Chondrocyte (in vitro differentiated cells): ENCODE measurements at places on chromosomes 16 and 17. TPM values are rescaled to one million over a fixed set of nuclear protein-coding genes. Genes with fewer than 3 reads are reported as not detected.

- H3K36me3 ChIP-seq: peaks cover 4% of the 10 kb centered on the region
- peak overlapping the region; percentile 88 for H3K27ac ChIP-seq
- no peak overlapping the region for H3K4me3 ChIP-seq
- peaks cover 15% of the 10 kb centered on the region for H3K4me1 ChIP-seq
- H3K27me3 ChIP-seq: peaks cover 1% of the 10 kb centered on the region
- no peak for DNase-seq
Observed at GRCh38 chr16:84941921-84942320, 69.4 kb downstream of the ZDHHC7 start.

- DNase-seq: peak; percentile 85
- H3K36me3 ChIP-seq: peaks cover 7% of the 10 kb centered on the region
- H3K27ac ChIP-seq: peak within 1 kb of the TSS; percentile 27
- H3K4me3 ChIP-seq: peak within 1 kb of the TSS; percentile 73
- peaks cover 20% of the 10 kb centered on the region for H3K27me3 ChIP-seq
- peaks cover 29% of the 10 kb centered on the region for H3K4me1 ChIP-seq
Observed at GRCh38 chr16:31202414-31203375, at the start of gene PYCARD. Gene PYCARD, minus strand, starts transcription at chr16:31202760. Its CDS starts 70 bp downstream, at chr16:31202690.

DNA sequence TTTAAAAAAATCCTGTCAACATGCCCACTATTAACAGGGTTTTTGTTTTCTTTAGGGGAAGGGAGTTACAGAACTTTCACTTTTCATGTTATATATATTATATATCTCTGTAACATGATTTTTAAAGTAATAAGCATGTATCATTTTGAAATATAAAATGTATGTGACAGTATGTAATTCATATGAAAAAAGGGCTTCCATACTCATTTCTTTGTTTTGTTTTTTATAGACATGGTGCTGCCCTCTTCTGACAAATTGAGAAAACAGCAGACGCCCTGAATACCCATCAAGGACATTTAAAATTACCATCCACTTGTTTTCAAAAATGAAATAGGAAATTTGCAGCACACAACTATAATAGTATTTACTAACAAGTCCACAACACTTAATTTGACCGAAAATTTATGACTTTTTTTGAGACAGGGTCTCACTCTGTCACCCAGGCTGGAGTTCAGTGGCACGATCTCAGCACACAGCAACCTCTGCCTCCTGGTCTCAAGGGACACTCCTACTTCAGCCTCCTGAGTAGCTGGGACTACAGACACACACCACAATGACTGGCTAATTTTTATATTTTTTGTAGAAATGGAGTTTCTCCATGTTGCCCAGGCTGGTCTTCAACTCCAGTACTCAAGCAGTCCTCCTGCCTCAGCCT is 30.4 kb downstream of the CFDP1 start:
- peaks cover 33% of the 10 kb centered on the region for H3K4me1 ChIP-seq
- DNase-seq: no peak
- no peaks in the 10 kb centered on the region for H3K27me3 ChIP-seq
- no peak overlapping the region for H3K4me3 ChIP-seq
- peaks cover 6% of the 10 kb centered on the region for H3K36me3 ChIP-seq

DNA sequence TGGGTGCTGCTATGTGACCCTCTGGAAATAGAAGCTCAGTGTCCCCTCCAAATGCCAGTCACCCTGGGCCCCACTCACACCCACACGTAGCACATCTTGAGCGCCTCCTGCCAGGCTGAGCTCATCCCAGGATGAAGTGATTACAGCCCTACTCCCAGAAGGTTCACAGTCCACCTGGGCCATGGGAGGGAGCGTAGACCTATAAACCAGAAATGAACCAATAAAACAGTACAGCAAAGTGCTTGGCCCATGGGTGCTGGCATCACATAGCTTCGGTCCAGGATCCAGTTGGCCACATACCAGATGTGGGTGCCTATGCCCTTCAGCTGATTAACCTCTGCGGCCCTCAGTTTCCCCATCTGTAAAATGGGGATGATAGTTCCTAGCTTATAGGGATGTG is 2.2 kb upstream of the BICDL2 start:
- H3K4me3 ChIP-seq: no peak overlapping the region
- peaks cover 3% of the 10 kb centered on the region for H3K4me1 ChIP-seq
- H3K27me3 ChIP-seq: peaks cover 40% of the 10 kb centered on the region
- no peak overlapping the region for H3K27ac ChIP-seq

GRCh38 chr17:77011173-77012011 is 129.4 kb upstream of the SEC14L1 start:
- DNase-seq: no peak
- peaks cover 31% of the 10 kb centered on the region for H3K27me3 ChIP-seq
- H3K36me3 ChIP-seq: peaks cover 4% of the 10 kb centered on the region

DNA sequence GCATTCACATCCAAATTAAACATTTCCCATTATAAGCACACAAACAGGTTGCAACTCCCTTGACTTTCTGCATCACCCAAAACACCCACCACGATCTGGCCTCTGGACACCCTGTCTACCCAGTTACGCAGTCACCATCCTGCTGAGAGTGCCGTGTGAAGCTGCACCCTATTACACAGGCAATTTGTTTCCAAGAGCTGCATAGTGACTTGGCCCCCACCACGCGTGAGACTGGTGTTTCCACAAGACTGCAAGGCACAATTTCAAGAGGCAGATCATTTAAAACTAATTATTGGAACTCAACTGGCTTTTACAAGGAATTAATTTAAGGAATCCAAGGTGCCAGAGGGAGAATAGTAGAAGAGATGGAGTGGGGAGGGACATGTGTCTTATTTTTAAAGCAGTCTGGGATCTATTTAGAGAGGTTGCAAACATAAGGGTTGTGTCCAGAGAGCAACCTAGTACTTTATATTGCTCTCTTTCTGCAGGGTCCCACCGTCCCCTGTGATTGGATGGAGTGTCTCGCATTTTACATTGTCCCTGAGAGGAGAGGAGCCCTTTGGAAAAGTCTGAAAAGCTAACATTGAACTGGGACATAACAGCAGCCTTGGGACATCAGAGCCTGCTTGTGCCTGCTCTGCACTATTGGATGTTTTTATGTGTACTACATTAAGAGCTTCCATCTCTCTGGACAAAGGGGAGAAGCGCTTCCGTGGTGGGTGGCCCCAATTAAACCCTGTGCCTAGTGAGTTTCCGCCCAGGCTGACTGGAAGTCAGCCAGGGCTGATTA is 8.7 kb upstream of the ADAMTS18 start:
- no peaks in the 10 kb centered on the region for H3K4me1 ChIP-seq
- no peak overlapping the region for H3K4me3 ChIP-seq
- no peak for DNase-seq
- H3K27ac ChIP-seq: no peak overlapping the region

- peak; percentile 77 for DNase-seq
- peak overlapping the region; percentile 73 for H3K27ac ChIP-seq
- peaks cover 88% of the 10 kb centered on the region for H3K4me1 ChIP-seq
- peaks cover 2% of the 10 kb centered on the region for H3K36me3 ChIP-seq
- H3K27me3 ChIP-seq: no peaks in the 10 kb centered on the region
Observed at GRCh38 chr16:70752426-70752825, 48.5 kb downstream of the VAC14 start.

The MCRIP2 gene
- 10.4 to 16.9 TPM (median 15.3 TPM) in 3 replicates for total RNA-seq

GRCh38 chr17:29618272-29619065 is 4.2 kb downstream of the CORO6 start:
- H3K27me3 ChIP-seq: peaks cover 2% of the 10 kb centered on the region
- H3K27ac ChIP-seq: no peak overlapping the region
- peaks cover 55% of the 10 kb centered on the region for H3K4me1 ChIP-seq
- DNase-seq: no peak

- no peak overlapping the region for H3K4me3 ChIP-seq
- peaks cover 7% of the 10 kb centered on the region for H3K27me3 ChIP-seq
- H3K27ac ChIP-seq: no peak overlapping the region
- no peaks in the 10 kb centered on the region for H3K4me1 ChIP-seq
- no peaks in the 10 kb centered on the region for H3K36me3 ChIP-seq
- DNase-seq: peak; percentile 69
Observed at GRCh38 chr17:3032258-3033247, 30.9 kb downstream of the OR1D5 start.

DNA sequence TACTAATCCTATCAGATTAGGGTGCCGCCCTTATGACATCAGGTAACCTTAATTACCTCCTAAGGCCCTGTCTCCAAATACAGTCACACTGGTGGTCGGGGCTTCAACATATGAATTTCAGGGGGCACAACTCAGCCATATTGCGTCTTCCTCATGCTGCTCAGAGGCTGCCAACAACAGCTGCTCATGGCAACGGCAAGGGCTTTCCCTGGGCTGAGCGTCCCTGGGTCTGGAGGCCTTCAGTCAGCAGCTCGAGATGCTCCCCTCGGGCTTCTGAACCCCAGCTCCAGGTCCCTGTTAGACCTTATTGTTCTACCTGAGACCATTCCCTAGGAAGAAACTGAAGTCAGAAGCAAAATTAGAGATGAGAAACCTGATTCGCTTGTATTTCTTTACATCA is 157.2 kb downstream of the TMEM132E start:
- H3K4me3 ChIP-seq: no peak overlapping the region
- H3K27me3 ChIP-seq: peaks cover under 1% of the 10 kb centered on the region
- H3K27ac ChIP-seq: no peak overlapping the region
- DNase-seq: peak; percentile 39
- H3K36me3 ChIP-seq: no peaks in the 10 kb centered on the region
- no peaks in the 10 kb centered on the region for H3K4me1 ChIP-seq

The CD300LF gene
- total RNA-seq: not detected in 3 replicates

- H3K4me1 ChIP-seq: peaks cover 6% of the 10 kb centered on the region
- no peak for DNase-seq
Observed at GRCh38 chr17:80481284-80482057, 5.1 kb upstream of the NPTX1 start.

DNA sequence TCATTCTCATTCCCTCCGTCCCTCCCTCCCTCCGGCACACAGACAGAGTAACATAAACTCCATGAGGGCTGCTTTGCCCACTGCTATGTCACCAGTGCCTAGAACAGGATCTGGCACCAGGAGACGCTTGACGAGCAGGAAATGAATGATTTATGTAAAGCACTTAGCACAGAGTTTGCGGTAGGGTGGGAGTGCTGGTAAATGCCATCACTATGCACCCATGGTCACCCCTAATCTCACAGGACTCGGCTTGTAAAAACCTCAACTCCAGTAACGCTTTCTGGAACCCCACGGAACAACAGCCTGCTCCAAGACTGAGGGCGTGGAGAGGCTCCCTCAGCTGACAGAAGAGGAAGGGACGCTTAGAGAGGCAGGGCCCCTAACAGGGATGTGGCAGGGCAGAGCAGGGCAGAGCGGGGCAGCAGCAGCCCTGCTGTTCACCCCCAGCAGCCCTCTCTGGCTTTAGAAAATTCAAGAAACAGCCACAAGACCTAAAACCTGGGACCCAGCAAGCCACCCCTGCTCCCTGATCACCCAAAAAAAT is 156.9 kb downstream of the C16orf78 start:
- H3K36me3 ChIP-seq: no peaks in the 10 kb centered on the region
- peaks cover 1% of the 10 kb centered on the region for H3K27me3 ChIP-seq
- H3K4me1 ChIP-seq: peaks cover 16% of the 10 kb centered on the region
- no peak for DNase-seq
- no peak overlapping the region for H3K4me3 ChIP-seq

DNA sequence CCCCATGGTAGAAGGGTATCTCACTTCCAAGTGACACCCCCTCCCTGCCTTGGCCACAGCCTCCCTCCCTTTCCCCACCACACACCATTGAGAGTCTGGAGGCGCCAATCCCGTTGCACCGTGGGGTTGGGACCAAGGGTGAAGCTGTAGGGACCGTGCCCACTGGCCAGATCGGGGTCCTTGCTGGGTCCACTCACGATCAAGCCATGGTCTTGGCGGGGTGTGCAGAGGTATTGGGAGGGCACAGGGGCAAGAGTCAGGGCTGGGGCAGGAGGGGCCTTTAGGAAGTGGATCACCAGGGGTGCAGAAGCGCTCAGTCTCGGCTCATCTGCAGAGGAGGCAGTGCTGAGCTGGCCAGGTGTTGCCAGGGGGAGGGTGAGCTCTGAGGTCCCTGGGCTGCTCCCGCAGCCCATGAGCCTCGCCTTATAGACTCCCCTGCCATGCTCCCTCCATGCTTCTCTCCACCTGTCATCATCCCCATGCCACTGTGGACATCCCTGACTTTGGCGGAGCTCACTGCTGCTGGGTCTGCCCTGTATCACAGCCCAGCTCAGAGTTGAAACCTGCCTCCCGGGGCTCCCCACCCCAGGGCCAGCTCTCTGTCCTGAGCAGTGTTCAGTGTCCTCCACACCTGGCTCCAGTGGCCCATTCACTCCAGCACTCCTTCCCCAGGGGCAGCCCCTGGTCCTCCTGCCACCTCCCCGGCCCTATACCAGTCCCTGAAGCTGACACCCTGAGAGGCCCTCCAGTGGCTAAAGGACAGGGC is 8.3 kb downstream of the CDH16 start:
- H3K4me3 ChIP-seq: no peak overlapping the region
- DNase-seq: peak; percentile 75
- H3K27me3 ChIP-seq: peaks cover 14% of the 10 kb centered on the region
- no peaks in the 10 kb centered on the region for H3K36me3 ChIP-seq

DNA sequence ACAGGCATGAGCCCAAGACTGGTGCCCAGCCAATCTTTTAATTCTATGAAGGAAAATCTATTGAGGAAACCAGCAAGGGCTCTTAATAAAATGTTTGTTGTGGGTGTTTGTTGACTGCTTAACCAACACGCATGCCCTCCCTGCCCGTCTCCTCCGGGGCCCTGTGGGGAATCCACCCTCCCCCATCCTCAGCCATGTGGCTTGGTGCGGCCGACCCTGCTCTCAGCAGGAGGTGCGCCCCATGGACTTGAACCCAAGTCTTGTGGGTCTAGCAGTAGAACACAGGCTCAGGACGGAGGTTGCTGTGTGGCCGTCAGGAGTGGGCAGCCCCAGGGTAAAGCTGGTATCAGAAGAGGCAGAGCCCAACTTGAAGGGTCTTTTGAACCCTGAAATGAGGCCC is 45.1 kb upstream of the MLYCD start:
- H3K4me1 ChIP-seq: no peaks in the 10 kb centered on the region
- H3K4me3 ChIP-seq: no peak overlapping the region
- H3K27me3 ChIP-seq: peaks cover 24% of the 10 kb centered on the region

DNA sequence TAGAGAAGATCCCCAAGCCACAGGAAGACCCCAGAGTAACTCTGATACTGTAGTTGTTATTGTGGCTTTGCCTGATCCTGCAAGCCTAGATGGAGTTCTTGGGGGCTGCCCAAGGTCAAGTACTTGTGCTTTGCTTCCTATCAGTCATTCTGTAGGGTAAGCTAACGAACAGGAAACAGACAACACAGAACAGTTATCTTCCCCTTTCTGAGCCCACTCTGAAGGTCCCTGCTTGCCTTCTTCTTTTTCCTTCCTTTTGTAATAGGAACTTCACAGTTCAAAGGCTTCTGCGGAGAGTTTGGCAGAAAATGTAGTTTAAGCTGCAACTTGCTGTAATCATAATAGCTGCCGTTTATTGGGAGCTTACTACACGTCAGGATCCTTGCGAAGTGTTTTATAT is 494.1 kb upstream of the ERCC4 start:
- H3K4me1 ChIP-seq: peaks cover 11% of the 10 kb centered on the region
- no peak overlapping the region for H3K27ac ChIP-seq
- H3K36me3 ChIP-seq: no peaks in the 10 kb centered on the region
- no peak for DNase-seq
- no peaks in the 10 kb centered on the region for H3K27me3 ChIP-seq
- H3K4me3 ChIP-seq: no peak overlapping the region

The GTF3C1 gene
- 68.8 to 104 TPM (median 69.2 TPM) in 3 replicates for total RNA-seq
